ENCODE measurements at places on chromosomes 3 and 15.

GRCh38 chr3:127177226-127177625, 15.7 kb upstream of the PRR23E start:
- DNase-seq, result no peak

DNA sequence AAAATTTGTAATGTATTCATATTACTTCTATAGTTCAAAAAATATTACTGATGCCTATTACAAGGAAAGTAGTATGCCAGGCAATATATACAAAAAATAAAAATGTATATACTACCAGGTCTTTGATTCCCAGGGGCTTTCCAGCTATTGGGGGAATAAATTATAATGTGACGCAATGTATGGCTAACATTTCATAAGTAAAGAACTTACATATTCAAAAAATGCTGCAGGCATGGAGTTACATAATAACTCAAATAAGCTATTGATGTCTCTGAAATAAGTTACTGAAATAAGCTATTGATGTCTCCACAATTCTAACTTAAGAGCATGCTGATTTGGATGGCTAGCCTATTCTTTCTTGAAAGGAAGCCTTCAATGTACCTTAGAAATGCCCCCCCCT, 30.2 kb downstream of the MCCC1 start:
- DNase-seq, result no peak

GRCh38 chr15:76011627-76012551, at the start of gene NRG4:
Gene NRG4, minus strand, starts transcription at chr15:76012424. Its CDS starts 1,194 bp downstream, at chr15:76011230.
- DNase-seq, result no peak

DNA sequence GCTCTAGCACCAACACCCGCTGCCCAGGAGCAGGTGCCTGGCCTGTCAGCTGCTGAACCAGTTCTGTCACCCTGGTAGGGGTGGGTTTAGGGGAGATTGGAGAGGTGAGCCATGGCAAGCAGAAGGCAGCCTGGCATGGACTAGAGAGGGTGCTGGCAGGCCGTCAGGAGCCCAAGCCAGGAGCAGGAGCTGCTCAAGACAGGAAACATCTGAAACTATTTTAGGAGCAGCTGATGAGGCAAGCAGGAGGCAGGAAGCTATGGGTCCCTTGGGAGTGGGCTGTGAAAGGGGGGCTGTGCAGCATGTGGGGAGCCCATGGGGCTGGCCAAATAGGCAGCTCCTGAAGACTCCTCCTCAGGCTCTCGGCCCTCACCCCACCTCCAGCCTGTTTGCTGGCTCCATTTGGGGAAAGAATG, 2.3 kb downstream of the INKA1 start:
- DNase-seq, result peak; percentile 89

DNA sequence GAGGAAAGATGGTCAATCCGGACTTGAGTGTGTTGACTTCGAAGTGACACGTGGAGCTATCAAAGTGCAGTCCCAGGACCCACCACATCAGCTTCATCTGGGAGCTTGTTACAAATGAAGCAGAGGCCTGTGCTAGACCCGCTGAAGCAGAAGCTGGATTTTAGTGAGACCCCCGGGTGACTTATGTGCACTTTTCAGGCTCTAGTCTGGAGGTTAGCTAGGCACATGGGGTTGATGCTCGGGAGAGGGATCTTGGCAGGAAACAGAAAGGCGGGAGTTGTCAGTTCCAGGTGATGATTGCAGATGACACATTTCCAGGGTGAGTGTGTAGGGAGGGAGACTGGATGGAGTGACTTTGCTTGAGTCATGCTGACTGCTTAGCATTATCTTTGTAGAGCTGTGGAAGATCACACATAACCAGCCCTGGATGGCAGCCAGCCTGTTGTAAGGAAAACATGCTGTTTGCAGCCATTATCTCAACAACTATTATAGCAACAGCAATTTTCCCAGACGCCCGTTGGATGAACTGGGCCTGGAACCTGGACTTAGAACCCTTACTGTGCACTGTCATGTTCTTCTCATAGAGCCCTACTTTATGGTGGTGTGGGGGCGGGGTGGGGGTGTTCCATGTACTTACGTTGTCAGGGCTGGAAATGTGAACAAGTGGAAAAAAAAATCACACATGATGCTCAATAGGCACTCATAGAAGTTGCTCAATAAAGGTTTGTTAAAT, 122.4 kb downstream of the THSD4 start:
- DNase-seq, result no peak

GRCh38 chr15:25838191-25838870, 24.8 kb downstream of the ATP10A start:
- no peak for DNase-seq

- DNase-seq, result no peak
These were observed 61.4 kb downstream of the TASOR start for GRCh38 chr3:56621681-56622080.

DNA sequence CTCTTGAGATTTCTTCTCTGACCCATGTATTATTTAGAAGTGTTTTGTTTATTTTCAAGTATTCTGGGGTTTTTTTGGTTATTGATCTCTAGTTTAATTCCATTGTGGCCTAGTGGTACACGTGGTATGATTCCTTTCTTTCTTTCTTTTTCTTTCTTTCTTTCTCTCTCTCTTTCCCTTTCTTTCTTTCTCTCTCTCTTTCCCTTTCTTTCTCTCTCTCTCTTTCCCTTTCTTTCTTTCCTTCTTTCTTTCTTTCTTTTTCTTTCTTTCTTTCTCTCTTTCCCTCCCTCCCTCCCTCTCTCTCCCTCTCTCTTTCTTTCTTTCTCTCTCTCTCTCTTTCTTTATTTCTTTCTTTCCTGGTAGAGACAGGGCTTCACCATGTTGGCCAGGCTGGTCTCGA, 85.7 kb upstream of the UBE2E1 start:
- no peak for DNase-seq

- no peak for DNase-seq
These were observed 10.6 kb upstream of the POLG start for GRCh38 chr15:89345248-89345647.

DNA sequence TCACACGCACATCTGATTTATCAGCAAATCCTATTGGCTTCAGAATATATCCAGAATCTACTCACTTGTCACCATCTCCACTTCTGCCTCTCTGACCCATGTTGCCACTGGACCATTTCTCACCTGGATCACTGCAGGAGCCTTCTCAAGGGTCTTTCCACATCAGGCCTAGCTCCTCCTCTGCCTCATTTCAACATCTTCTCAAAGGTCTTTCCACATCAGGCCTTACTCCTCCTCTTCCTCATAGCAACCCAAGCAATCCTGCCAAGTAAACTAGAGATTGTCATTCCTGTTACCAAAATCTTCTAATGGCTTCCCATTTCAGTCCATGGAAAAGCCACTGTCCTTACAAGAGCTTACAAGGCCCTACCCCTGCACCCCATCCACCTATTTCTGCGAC, 18.0 kb upstream of the DUT start:
- no peak for DNase-seq

GRCh38 chr15:72532991-72533601, 59.0 kb downstream of the ARIH1 start:
- DNase-seq, result no peak

- DNase-seq, result no peak
These were observed 58.7 kb downstream of the FGD5 start for GRCh38 chr3:14877469-14877868.

GRCh38 chr3:175741951-175742350, 882.8 kb downstream of the NAALADL2 start:
- no peak for DNase-seq

DNA sequence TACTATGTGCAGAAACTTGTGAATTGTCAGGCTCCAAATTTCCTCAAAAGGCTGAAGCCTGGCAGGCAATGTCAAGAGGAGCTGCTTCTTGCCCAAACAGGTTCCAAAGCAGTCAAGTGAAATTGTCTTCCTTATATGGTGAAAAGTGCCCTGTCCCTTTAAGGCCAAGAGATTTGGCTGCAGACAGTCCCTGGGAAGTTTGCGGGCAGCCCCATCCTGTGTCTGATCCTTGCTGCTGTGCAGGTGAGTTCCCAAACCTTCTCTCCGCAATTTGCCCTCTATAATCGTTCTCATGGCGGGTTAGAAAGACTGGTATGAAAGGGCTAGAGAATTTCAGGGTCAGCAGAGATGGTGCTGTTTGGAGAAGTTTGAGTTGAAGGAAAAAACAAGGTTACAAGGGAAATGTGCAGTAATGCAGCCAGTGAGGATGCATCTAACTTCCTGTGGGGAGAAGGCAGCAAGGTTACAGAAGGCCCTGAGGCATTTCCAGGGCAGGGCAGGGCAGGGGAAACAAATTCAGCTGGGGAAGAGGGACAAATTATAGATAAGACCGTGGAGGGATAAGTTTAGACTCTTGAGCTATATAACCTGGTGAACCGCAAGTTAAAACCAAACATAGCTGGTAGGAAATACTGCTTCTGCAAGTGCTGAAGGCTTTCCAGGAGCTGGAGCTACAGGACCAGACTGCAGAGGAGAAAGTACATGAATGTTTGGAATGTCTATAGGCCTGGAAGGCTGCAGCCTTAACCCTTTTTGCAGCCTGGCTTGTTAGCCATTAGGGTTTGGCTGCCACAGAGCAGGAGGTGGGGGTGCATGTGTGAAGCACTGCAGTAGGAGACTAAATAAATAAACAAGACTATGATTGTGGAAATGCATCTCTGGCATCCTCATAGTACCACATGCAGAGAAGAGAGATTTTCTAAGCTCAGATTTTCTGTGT, 256.2 kb upstream of the IL12A start:
- no peak for DNase-seq

DNA sequence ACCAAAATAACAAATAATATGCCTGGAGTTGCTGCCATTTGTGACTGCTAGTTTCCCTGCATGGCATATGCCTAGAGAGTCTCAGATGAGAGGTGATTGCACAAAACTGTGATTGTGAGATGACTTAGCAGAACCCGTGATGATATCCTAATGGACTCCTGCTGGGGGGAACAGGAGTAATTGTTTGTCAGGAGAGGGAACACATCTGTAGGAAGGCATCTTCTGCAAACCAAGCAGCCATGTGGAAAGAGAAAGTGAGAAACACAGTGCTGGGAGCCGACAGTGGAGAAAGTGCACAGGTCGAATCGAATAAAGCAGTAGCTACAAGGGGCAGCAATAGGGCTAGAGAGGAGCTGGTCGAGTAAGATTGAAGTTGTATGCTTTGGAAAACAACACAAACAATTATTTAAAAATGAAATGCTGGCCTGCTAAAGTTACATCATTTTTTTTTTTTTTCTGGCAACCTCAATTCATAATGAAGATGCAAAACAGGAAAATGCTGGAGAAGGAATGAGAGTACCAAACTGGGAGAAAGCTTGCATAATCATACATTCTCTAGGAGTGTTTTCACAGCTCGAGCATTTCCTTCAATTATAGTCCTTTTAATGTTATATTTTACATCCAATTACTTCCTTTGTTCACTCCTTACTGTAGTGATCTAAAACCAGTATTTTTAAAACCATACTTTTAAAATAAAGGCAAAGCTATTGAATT, 494.2 kb upstream of the AGTR1 start:
- DNase-seq, result no peak

GRCh38 chr3:46354984-46355383, 1.1 kb downstream of the CCR2 start:
- DNase-seq, result no peak

GRCh38 chr15:40789999-40790398, 16.9 kb upstream of the ZFYVE19 start:
- DNase-seq, result no peak

DNA sequence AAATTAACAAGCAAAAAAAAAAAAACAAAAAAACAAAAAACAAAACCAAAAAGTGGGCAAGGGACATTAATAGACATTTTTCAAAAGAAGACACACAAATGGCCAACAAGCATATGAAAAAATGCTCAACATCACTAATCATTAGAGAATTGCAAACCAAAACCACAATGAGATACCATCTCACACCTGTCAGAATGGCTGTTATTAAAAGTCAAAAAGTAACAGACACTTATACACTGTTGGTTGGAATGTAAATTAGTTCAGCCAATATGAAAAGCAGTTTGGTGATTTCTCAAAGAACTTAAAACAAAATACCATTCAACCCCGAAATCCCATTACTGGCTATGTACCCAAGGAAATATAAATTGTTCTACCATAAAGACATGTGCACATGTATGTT, 222.4 kb upstream of the CD96 start:
- no peak for DNase-seq

GRCh38 chr3:74372743-74373142, 241.7 kb downstream of the CNTN3 start:
- DNase-seq, result no peak

DNA sequence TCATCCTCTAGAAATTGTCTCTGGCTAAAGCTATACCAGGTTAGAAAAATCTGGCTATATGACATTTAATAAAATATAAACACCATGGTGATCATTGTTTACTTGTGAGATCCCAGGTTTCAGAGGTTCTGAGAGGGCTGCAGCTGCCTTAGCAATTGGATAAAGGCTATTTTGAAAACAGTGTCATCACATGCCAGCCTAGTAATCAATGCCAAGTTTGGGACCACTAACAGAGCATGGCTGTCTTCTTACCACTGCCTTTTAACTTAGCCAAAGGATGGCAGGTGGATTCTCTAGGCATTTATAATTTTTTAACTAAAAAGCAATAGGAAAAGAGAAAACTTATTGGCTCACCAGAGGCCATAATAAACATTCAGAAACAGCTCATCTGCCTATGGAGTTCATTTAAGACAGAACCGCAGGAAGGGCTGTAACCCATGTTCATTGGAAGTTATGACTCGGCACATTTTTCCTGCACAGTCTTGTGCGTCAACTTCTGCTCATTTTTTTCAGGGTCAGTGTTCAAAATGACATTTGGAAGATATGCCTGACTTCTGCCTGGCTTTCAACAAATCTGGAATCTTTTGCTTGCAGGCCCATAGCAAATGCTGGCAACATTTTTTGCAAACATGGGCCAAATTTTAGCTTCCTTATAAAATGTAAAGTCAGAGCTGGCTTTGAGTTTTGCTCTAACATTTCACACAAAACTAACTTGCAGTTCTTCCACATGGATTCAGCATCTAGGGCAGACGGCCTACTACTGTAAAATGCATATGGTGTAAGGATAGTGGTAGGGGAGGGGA, 476.0 kb upstream of the TBL1XR1 start:
- no peak for DNase-seq

- DNase-seq, result peak; percentile 89
These were observed 30.4 kb upstream of the FBLN2 start for GRCh38 chr3:13518516-13518953.

- DNase-seq, result no peak
These were observed 1038.7 kb downstream of the IGSF11 start for GRCh38 chr3:117995842-117996437.

DNA sequence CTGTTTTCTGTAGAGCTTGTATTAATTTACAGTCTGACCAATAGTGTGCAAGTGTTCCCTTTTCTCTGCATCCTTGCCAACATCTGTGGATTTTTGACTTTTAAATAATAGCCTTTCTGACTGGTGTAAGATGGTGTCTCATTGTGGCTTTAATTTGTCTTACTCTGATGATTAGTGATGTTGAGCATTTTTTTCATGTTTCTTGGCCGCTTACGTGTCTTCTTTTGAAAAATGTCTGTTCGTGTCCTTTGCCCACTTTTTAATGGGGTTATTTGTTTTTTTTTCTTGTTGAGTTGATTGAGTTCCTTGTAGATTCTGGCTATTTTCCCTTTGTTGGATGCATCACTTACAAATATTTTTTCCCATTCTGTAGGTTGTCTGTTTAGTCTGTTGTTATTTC, 7.6 kb upstream of the ACOX2 start:
- no peak for DNase-seq
